ENCODE measurements at places on chromosomes 12 and 14. TPM values are rescaled to one million over a fixed set of nuclear protein-coding genes. Genes with fewer than 3 reads are reported as not detected.

GRCh38 chr12:89040146-89040964 lies 311.9 kb downstream of the DUSP6 start:
- no peak for DNase-seq

Gene ENDOU
- total RNA-seq: 1.4 TPM

- DNase-seq: no peak
These were observed 1.6 kb downstream of the CEP170B start for GRCh38 chr14:104866451-104867370.

GRCh38 chr14:102538602-102539543 lies 29.3 kb upstream of the ANKRD9 start:
- no peak for DNase-seq

DNA sequence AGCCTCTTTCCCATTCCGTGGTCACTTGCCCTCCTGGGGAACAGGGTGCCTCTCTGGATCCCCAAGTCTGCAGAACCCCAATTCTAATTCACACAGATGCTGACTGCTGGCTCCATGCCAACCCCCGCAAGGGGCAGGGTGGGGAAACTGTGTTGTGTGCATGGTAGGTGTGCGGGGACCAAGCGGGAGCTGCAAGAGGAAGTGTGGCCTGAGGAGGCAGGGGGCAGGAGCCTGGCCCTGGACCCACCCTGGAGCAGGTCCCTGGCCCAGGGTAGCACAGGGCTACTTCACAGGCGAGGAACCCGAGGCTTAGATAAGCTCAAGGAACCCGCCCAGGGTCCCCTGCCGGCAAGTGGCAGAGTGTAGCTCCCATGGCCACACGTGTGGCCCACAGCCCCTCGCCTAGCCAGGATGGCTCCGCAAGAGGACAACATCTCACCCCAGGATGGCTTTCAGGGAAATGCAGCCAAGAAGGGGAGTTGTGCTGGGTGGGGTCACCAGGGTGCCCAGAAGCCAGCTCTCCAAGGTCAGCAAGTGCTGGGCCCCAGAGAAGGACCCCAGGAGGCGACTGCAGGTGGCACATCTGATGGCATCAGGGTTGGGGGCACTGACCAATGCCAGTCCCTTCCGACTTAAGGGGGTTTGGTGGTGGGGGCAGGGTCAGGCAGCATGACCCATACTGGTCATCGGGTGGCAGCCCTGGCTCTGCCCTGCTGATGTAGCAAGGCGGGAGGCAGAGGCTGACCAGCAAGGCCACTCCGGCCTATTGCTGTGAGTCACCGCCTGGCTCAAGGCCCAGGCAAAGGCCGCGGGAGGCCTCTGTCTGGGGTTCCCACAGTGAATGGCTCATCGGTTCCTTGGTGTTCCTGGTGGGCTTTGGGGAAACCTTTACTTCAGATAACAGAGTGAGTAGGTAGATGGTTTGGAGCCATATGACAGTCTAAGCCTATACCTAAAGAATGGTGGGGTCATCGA lies 37.3 kb upstream of the EML1 start:
- no peak for DNase-seq

DNA sequence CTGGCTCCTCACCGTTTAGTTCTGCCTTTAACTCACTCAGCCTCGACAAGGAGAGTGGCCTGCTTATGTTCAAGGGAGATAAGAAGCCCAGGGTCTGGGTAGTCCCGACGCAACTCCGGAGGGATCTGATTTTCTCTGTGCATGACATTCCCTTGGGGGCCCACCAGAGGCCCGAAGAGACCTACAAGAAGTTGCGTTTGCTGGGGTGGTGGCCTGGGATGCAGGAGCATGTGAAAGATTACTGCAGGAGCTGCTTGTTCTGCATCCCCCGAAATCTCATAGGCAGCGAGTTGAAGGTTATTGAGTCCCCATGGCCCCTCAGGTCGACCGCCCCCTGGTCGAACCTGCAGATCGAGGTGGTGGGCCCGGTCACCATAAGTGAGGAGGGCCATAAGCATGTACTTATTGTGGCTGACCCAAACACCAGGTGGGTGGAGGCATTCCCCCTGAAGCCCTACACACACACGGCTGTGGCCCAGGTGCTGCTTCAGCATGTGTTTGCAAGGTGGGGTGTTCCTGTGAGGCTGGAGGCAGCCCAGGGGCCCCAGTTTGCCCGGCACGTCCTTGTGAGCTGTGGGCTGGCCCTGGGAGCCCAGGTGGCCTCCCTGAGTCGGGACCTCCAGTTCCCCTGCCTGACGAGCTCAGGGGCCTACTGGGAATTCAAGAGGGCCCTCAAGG lies 13.1 kb downstream of the CBLN3 start:
- DNase-seq: no peak

Gene ERP27
- total RNA-seq: 8.5 TPM

DNA sequence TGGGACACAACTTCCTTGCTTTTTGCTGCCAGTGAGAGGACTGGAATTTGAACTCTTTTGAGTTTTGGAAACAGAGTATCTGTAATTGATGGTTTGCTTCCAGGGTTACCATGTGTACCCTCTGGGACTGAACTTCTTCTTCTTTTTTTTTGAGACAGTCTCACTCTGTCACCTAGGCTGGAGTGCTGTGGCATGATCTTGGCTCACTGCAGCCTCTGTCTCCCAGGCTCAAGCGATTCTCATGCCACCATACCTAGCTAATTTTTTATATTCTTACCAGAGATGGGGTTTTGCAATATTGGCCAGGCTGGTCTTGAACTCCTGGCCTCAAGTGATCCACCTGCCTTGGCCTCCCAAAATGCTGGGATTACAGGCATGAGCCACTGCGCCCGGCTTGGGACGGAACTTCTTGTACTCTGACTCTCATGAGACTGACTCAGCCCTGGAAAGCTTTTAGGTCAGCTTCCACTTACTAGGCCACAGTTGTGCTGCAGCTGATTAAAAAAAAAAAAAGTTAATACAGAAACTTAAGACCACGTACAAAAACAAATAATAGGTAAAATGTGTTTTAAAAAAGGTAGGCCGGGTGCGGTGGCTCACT lies 15.8 kb downstream of the SEL1L start:
- DNase-seq: no peak

- no peak for DNase-seq
These were observed 2.8 kb upstream of the WSB2 start for GRCh38 chr12:118063576-118064391.

Gene OAS2
- 6.2 TPM for total RNA-seq

Gene GPATCH2L
- 74.6 TPM for total RNA-seq

Gene INF2
- 51.5 TPM for total RNA-seq

Gene SIRT4
- total RNA-seq: 0.98 TPM

Data from breast epithelium (tissue), 4 donors.